ENCODE measurements at places on chromosomes 1 and 21.

GRCh38 chr1:25095635-25096200 lies 136.6 kb downstream of the SYF2 start:
- no peak for DNase-seq

DNA sequence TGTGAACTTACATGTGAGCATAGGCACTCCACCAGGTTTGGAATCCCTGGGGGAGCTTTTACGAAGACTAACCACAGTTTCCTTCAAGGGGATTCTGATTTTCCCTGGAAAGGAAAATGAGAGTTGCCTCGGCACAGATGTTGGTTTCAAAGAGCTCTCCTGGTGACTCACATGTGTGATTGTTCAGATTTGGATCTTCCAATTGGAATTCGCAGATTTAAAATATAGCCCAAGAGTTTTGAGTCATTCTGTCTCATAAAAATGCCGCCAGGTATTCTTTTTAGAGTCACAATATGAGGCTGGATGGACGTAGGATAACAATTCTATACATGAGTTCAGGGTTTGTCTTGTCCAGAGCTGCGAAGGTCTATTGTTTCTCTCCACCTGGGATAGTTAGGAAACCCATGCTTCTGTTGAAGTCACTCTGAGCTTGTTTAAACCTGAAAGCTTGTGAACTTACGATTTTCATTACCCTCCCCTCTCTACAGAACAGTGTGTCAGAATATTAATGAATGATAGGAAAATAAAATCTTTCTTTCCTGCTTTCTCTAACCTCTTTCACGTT lies 64.9 kb downstream of the TGFB2 start:
- peak; percentile 60 for DNase-seq

- DNase-seq: no peak
Observed at GRCh38 chr1:155636397-155637153, 26.6 kb downstream of the MSTO1 start.

DNA sequence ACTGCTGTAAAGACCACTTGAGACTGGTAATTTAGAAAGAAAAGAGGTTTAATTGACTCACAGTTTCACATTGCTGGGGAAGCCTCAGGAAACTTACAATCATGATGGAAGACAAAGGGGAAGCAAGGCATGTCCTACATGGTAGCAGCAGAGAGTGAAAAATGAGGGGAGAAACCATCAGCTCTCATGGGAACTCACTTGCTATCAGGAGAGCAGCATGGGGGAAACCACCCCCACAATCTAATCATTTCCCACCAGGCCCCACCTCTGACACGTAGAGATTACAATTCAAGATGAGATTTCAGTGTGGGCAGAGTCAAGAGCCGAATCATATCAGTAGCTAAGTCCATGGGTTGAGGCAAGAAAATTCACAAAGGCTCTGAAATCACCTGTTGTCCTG lies 23.8 kb upstream of the LYPD8 start:
- DNase-seq: no peak

- DNase-seq: peak; percentile 81
Observed at GRCh38 chr1:59705466-59706302, 109.1 kb upstream of the HOOK1 start.

GRCh38 chr1:30756206-30756544 lies 1.4 kb downstream of the LAPTM5 start:
- DNase-seq: no peak

- DNase-seq: no peak
Observed at GRCh38 chr1:209586221-209586740, 2.8 kb downstream of the CAMK1G start.

DNA sequence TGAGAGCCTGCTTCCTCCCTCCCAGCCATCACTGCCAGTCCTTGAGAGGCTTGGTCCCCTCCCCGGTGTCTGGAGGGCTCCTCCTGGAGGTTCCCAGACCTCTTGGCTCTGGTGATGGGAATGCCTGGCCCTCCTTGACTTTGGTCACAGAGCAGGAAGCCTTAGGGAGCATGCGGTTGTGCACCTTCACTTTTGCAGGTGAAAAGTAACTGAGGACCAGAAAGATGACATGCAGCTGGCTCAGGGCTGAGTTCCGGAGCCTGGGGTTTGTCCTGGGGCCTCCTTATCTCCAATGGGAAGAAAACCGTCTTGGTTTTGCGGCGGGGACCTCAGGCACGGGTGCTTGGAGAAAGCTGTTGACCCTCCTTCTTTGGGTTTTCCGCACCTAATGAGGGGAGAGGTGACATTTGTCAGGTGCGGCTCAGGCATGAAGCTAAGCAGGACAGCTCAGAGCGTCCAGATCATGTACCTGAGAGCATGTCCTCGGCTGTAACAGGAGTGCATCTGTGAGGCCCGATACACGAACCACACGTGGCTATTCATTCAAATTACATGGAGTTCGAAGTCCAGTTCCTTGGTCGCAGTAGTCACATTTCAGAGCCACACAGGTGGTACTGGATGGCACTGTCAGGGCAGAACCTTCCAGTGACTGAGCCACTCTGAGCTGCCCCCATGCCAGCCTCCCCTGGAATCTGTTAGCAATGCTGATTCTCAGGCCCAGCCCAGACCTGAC lies 608 bp upstream of the MX2 start:
- DNase-seq: no peak

GRCh38 chr21:16069178-16070112 lies 339.7 kb downstream of the USP25 start:
- DNase-seq: peak; percentile 65

DNA sequence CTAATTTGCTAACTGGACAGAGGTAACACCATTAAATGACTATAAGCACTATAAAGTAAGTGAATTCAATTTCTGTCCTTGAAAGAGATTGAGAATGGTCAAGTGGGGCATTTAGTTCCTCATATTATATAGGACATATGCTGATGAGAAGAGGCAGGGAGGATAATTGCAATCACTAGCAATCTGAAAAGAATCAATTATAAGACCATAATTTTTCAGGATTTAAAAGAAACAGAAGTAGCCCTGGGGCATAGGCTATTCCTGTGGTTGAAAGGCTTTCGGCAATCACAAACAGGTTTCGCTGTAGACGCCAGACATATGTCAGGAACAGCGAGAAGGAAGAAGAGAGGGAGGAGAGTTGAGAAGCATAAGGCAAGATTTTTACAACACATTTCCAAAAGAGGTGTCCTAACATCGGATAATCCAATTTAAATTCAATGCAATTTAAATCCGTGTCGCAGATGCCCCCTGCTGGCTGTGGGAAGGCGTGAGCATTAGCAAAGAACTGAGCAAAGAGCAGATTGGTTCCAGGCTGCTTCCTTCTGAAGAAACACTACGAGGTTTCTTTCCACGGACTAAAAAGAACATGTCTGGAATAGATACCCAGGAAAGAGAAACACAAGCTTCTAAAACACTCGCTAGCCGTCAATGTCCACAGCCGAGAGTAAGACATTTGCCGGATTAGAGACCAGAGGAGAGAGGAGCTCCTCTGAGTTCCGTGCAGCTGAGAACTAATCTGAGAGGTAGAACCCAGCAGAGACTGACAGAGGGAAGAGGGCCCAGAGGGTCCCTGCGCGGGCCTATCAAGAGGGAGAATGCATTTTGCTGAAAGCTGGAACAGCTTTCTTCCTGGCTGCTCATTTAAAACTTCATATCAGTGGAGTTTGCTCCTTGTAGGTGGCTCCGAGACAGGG lies 27.9 kb downstream of the RGS5 start:
- peak; percentile 61 for DNase-seq

GRCh38 chr1:11178021-11179015 lies 10.8 kb upstream of the ANGPTL7 start:
- DNase-seq: peak; percentile 76

DNA sequence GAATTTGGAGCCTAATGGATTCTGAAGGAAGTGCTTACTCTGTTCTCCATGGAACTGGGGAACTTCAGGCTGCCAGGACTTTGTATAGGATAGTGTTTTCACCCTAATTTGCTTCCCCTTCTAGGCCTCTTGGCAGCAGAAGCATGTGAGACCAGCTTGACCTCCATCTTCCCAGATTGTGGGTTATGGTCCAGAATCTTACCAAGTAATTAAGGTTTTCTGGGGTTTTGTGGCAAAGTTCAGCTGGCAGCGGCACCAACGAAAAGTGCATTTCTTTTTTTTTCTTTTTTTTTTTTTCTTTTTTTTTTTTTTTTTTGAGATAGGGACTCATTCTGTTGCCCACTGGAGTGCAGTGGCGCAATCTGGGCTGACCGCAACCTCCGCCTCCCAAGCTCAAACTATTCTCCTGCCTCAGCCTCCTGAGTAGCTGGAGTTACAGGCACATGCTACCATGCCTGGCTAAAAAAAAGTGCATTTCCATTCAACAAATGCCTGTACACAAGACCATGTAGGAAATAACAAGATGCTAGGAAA lies 3.4 kb upstream of the BMP8A start:
- no peak for DNase-seq

DNA sequence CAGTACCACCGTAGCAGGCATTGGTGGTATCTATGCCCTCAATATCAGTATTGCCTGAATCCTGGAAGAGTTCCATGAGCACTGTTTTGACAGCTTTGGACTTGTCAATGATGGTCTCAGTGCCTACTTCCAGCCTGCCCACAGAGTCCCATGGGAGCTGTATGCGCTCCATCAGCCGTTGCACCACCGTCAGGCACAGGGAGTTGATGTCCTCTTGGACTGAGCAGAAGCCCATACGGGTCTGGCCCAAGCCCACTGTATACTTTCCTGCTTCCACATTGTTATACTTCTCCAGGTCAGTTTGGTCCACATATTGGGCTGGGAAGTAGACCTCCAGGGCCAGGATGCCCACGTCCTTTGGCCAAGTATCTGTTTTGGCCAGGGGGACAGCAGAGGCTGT lies 4.5 kb downstream of the HMGCS2 start:
- DNase-seq: no peak

- DNase-seq: no peak
Observed at GRCh38 chr1:60657926-60658325, 424.4 kb upstream of the NFIA start.

Measured in fibroblast of skin of abdomen (primary cell).